NCI-H1417 treated with DMSO at 0.1 percent for 48 hours (cell line): ENCODE measurements at places on chromosomes 16 and 17.

GRCh38 chr16:78163772-78164670 lies 64.6 kb downstream of the WWOX start:
- DNase-seq, result no peak

GRCh38 chr16:3145660-3146059 lies 10.8 kb downstream of the ZNF213 start:
- DNase-seq, result no peak

DNA sequence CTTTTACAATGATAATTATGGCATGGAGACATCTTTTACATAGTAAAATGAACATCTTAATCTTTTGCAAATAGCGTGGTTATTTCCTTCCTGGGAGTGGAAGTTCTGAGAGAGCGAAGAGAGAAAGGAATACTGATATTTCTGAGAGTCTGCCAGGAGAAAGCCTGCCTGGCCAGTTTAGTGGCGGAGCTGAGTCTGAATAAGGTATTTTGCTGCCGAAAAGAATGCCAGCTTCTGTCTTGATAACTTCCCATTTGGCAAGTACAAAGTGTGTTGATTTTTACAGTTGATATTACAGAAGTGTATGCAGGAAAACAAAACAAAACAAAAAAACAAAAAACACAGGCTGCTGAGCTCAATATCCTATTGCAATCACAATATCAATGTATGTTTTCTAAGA lies 55.9 kb downstream of the KCNJ2 start:
- DNase-seq, result no peak

DNA sequence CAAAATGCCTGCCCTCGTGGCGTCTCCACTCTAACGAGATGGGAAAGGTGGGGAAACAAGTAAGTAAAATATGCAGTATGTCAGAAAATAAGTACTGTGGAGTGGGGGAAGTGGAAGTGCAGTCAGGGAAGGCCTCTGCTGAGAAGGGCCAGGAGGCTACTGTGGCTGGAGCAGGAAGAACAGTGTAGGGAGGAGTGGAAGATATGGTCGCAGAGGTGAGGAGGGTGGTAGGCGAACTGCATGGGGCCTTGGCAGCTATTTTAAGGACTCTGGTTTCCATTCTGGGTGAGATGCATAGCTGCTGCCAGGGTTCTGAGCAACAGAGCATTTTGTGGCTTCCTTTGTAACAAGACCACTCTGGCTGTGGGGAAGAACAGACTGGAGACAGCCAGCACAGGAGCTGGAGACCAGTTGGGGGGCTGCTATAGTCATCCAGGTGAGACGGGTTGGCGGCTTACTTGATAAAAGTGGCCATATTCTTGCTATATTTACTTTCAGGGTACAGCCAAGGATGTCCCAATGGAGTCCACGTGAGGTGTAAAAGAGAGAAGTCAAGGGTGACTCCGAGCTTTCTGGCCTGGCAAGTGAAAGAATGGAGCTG lies 42.6 kb downstream of the CYTH1 start:
- no peak for DNase-seq

GRCh38 chr17:43936434-43936833 lies 5.8 kb downstream of the PPY start:
- no peak for DNase-seq

DNA sequence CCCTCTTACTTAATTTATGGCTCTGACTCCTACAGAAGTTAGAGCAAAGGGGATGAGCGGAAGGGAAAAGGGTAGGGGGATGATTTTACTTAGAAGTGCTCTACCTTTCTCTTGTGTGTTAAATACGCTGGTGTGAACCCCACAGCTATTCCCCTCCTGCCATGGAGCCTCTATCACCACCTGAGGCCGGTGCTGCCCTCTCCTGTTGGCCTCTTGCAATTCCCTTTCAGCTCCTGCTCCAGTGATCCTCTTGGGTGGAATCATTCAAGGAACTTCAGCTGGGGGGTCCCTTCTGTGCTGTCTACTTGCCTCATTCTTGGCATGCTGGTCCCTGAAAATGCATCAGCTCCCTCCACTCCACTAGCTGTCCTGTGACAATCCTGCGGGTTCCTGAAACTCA lies 41.8 kb upstream of the CDH8 start:
- DNase-seq, result no peak

DNA sequence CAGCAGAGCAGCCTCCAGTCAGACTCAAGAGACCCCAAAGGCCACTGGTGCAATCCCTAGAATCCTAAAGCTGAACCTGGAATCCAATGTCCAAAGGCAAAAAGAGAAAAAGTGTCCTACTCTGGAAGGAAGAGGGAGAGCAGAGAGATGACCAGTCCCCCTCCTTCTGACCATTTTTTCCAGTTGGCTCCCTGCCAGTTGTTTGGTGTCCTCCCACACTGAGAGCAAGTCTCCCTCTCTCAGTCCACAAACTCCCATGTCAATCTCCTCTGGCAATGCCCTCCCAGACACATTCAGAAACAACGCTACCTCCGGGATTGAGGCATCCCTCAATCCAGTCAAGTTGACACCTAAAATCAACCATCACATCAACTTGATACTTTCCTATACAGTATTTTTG lies 4.3 kb upstream of the CLEC19A start:
- no peak for DNase-seq

DNA sequence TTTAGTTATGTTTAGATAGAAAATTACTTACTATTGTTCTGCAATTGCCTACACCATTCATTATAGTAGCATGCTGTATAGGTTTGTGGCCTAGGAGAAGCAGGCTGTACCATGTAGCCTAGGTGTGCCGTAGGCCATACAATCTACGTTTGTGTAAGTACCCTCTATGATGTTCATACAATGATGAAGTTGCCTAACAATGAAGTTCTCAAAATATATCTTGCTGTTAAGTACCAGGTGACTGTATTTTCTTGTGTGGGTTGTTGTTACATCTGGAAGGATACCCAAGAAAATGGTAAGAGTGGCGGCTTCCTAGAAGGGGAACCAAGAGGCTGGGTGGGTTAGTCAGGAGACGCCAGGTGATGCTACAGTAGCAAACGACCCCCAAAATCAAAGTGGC lies 88.3 kb upstream of the FOXF1 start:
- DNase-seq, result no peak
